ENCODE measurements at places on chromosomes 6 and 20.

DNA sequence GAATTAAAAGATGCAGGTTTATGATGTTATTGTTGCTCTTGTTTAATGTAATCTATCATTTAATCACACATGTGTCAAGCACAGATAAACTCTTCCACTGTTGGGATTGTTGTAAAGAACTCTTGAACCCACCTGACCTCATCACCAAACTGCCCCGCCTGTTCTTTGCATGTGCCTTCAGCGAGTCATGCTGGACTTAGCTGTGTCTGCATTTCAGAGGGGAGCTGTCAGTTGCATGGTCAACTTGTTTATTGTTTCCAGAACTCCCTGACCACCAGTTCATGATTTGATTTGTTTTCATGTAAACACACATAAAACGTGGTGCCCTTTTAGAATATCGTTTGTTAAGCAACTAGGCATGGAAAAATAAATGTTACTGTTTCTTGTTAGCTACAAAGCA is 93.6 kb downstream of the KHDC1L start:
- no peak for DNase-seq

DNA sequence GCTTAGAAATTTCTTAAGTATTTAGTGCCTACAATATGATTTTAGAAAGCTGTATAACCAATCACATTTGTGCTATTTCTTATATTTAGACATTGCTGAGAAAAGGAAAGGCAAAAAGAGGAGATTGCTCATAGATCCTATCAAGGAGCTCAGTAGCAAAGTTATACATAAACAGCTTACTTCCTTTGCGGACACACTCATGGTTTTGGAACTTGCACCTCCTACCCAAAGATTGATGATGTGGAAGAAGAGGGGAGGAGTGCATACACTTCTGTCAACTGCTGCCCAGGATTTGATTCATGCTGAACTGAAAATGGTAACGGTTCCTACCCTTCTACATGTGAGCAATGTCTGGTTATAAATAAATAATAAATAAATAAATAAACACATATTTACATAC is 16.7 kb downstream of the RAD21L1 start:
- peak; percentile 86 for DNase-seq

- DNase-seq = no peak
Observed at GRCh38 chr20:24773168-24773567, 175.9 kb upstream of the CST7 start.

DNA sequence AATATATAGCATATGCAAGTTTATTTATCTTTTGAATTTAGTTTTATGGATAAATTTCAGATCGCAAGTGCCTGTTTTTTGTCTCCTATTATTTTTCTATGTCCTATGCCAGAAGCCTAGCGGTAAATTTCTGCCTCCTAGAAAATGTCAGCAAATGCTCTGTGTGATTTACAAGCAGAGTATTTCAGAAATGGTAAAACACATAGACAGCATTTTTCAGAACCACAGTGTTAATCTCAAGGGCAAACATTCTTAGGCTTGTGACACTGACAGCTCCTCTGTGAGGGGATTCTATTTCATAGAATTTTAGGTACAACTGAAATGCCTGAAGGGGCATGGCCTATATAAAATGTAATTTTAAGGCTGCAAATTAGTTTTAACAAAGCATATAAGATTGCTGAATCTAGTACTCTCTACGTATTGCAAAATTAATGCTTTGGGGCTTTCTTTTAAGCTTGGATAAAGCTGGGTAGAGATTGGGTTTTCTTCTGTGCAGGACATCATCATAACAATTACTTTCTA is 89.9 kb upstream of the PTCHD4 start:
- no peak for DNase-seq

- DNase-seq = no peak
Observed at GRCh38 chr20:3371754-3372153, 35.7 kb downstream of the DNAAF9 start.

DNA sequence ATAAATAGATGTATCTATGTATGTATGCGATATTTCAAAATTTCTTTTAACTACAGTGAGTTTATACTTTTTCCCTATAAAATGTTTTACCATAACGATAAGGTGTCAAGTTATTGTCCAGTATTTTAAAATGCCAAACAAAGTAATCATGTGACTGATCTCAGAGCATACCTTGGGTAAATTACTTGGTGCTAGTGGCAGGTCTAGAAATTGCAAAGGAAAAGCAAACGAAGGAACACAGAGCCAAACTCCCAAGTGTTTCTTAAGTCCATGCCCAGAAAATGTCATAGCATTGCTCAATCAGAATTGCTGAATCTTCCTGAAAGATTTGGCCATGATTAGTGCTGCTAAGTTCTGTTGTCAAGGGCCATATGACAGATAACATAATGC is 77.5 kb downstream of the CAP2 start:
- no peak for DNase-seq

- no peak for DNase-seq
Observed at GRCh38 chr6:112831022-112831421, 483.9 kb downstream of the RFPL4B start.

DNA sequence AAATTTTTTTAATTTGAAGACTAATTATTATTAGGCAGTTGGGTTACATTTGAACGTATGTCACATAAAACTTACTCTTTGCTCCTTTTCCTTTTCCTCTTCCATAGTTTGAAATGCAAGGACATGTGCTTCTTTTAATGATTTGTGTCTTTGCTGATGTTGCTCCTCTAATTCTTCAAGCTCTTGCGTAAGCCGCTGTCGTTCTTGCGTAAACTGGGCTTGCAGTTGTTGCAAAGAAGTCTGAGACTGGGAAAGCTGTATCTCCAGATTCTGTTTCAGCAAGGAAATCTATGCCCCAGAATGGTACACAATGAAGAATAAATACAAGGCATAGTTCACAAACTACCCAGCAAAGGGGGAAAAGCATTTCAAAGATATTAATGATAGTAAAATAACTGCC is 45.1 kb upstream of the MCM9 start:
- DNase-seq = no peak

DNA sequence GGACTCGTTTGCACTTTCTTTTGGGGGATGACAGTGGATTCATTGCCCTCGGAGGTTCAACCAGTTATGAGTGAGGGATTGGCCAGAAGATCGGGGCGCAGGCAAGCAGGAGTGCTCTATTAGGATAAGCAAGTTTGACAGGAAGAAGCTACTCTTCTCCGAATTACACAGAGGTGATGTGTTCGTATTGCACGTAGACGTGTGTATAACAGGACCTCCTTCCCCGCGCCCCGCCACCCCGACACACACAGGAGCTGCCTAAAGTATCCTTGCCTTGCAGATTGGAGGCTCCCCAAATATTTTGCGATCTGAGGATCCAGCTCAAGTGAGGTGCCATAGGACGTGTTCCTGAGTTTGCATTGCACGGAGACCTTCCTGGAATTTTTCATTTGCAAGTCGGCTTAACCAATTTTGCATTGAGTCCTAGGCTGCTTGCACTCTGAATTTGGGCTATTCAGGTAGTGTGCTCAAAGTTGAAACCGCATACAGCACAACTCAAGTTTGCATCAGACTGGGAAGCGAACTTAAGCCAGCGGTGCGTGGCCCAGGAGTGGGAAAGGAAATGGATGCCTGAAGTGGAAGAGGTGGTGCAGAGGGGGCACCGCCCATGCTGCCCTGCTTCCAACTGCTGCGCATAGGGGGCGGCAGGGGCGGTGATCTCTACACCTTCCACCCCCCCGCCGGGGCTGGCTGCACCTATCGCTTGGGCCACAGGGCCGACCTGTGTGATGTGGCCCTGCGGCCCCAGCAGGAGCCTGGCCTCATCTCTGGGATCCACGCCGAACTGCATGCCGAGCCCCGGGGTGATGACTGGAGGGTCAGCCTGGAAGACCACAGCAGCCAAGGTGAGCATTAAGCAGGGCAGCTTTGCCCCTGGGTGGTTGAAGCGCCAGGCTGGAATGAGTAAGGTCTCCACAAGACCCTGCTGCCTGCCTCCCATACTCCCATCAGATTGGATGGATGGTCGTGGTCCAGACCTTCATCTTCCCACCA is 770 bp downstream of the TCF19 start:
- DNase-seq = no peak

DNA sequence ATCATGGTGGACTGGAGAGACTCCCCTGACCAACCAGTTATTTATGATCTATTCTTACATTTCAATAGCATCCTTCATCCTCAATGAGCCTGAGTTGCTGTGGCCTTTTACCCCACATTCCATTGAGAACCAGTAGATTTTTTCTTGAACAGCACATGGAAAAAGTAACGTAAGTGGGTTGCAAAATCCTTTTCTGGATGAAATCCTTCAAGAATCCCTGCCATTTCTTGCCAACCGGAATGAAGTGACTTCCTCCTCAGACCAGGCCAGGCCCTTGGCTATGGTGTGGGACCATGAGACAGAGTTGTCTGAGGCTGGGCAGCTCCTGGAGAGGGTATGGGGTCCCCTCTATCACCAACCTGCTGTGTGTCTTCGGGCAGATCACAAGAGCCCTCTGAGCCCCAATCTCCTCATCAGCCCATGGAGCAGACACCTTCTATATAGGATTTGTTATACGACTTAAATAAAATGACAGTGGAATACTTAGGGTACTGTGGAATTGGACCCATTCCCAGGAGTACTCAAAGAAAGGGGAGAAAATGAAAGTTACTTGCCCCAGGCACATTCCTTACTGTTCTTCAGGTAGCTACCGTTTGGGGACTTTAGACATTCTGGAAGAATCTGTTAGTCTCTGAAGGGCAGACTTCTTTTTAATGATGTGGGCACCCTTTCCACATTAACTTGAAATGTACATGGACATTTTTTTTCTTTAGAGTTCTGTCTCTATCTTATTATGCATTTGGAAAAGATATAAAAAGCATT is 10.9 kb downstream of the EYA2 start:
- DNase-seq = no peak

GRCh38 chr6:7730784-7731227 is 4.9 kb downstream of the BMP6 start:
- peak; percentile 78 for DNase-seq

DNA sequence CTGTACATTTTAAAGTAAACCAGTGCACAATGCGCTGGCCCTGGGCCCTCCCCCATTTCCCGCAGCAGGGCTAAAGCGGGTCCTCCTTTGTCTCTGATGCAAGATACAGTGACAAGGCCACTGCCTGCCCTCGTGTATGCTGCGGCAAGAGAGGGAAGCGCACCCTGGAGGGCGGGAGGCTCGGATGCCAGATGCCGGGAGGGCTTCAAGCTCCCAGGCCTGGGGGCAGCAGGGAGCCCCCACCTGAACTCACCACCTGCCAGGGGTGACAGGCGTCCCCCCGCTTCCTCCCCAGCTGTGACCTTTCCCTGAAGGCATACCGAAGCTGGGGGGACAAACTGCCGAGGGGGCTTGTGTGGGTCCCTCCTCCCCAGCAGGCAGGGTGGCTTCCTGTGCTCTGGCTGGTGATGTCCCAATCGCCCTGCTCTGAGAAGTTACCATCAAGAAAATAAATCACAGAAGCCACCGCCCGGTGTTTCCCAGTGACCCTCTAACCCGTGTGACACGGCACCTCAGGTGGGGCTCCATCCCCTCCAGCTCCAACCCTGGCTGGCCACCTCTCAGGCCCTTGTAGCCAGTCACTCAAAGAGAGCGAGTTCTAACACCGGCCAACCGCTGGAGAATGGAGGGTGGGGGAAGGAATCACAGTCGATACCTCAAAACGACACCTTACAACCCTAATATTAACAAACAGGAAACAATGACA is 203.3 kb downstream of the PREX1 start:
- DNase-seq = no peak

DNA sequence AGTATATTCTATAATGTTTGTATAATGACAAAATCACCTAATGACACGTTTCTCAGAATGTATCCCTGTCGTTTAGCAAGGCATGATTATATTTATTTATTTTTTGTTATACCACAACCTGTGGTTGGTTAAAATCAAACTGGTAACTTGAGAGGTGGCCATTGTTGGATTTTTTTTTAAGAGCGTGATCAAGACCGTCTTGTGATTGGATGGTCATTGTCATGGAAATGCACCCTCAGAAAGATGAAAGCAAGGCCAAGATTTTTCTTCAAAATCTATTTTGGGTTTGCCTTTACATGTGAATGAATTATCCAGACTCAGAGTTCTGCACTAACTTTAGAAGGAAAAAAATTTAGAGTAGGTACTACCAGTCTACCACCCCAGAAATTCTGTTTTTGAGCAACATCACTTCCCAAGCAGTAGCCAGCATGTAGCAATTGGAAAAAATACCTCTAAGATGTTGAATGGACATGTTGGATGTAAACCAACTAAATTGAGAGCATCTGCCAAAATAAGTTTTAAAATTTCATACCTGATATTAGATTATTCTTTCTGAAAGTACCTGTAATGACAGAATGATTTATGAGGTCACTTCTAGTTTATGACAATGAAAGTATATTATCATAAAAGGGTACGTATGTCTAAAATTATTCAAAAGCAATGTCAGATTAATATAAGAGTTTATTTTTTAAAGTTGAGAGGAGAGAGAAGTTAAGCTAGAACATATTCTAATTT is 50.8 kb downstream of the NCOA7 start:
- DNase-seq = no peak

- no peak for DNase-seq
Observed at GRCh38 chr20:18737140-18737539, 76.4 kb upstream of the SCP2D1 start.

DNA sequence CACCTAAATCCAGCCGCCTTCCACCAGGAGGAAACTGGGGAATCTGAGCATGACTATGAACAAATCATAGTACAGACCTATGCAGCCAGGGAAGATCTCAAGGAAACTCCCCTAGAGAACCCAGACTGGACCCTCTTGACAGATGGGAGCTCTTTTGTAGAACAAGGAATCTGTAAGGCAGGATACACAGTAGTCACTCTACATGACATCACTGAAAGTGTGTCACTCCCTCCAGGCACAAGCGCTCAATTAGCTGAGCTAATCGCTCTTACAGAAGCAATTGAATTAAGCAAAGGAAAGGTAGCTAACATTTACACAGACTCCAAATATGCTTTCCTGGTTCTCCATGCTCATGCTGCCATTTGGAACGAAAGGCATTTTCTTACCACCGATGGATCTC is 36.8 kb downstream of the PLN start:
- no peak for DNase-seq

DNA sequence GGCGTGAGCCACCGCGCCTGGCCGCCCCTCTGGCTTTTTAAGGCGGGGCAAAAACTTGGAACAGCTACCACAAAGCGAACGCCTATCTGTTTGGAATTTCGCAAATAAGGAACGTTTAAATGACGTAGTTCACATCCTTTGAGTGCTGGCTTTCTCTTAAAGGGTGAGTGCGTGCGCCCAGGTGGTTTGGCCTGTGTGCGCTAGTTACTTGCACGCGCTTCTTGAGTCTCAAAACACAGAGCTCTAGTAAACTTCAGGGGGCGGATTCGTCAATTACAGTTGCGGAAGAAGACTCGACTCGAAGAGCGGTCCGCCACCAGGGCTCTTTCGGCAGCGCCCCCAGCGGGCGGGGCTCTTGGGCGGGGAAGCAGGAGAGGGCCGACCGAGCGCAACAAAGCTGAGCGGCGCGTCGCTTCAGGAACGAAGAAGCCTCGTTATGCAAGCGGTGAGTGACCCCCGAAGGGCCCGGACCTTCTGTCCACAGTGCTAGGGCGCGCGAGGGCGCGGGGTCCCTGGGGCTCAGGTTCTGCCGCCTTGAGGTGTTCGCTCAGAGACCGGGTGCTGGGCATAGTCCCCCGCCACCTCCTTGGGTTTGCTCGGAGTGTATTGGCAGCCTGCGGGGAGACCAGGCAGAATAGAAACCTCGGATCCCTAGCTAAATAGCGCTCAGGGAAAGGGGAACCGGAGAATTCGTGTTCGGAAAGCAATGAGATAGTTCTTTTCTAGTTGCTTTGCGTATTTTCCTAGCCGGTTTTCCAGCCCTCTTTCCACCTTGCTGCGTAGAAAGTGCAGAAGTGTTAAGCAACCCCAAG is at the start of gene SYCP2L:
Gene SYCP2L, plus strand, starts transcription at position 362 of the 812 bp plus-strand sequence. Its CDS starts 75 bp downstream, at position 437.
- DNase-seq = peak; percentile 27

- DNase-seq = no peak
Observed at GRCh38 chr6:132058975-132059374, 107.8 kb upstream of the CCN2 start.

GRCh38 chr20:53579266-53579580 is 14.4 kb downstream of the ZNF217 start:
- no peak for DNase-seq

Data from non-pigmented ciliary epithelial cell (primary cell).